GM12878 (cell line): ENCODE measurements at places on chromosomes 4 and X. TPM values are rescaled to one million over a fixed set of nuclear protein-coding genes. Genes with fewer than 3 reads are reported as not detected.

The STS gene
- total RNA-seq: 5.3 and 6.1 TPM in 2 replicates

- DNase-seq: no peak
- no peaks in the 10 kb centered on the region for H3K4me1 ChIP-seq
- no peak overlapping the region for H3K27ac ChIP-seq
- H3K36me3 ChIP-seq: no peaks in the 10 kb centered on the region
- H3K27me3 ChIP-seq: no peaks in the 10 kb centered on the region
Observed at GRCh38 chr4:97548943-97549583, 594.2 kb downstream of the STPG2 start.

DNA sequence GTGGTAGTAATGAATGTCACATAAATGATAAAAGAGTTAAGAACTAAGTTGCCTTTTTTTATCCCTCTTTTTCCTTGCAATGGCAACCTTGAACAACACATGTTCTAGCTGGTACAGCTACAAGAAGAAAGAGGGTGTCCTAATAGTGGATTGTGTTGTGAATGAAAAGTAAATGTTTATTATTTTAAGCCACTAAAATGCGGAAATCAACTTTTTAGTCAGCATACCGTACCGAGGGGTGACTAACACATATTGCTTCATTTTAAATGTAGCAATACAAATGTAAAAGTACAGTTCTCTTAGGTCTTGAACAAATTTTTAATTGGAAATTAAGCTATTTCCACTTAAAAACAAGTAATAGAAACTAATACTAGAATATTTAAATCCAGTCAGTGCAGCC, 17.7 kb upstream of the AP1AR start:
- DNase-seq: no peak
- H3K27ac ChIP-seq: no peak overlapping the region
- no peak overlapping the region for H3K4me3 ChIP-seq
- no peaks in the 10 kb centered on the region for H3K27me3 ChIP-seq
- no peaks in the 10 kb centered on the region for H3K4me1 ChIP-seq

DNA sequence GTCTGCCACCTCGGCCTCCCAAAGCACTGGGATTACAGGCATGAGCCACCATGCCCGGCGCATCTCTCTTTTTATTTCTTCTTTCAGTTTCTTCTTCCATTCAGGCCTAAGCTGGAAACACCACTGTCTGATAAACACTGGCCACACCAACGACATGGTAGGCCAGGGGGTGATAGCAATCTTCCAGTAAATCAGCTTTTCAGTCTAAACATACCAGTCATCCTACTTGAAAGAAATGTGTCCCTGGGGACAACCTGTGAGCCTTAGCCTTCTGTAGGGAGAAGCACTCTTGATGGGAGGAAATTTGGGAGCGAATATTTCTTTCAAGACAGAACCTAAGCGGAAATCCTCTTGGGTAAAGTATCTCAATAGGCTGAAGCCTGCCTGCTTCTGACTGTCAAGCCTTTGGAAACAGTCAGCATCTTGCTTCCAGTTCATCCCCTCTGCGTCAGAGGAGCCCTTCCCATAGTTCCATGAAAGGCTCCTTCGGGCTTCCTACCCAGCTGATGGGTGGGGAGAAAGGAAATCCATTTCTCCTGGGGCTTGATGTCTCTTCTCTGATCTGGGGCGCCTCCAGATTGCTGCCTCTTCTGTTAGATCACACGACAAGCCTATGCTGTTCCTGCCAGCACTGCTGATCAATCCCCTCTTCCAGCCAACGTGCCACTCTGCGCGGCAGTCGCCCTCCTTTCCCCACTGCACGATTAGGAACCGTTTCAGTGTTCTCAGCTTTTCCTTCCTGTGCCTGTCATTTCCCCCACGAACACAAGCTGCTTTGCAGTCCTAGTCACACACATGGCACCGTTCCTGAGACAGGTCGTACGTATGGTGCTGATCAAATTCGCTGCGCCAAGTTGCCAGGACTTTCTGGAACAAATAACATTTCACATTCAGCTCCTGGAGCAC, 49.5 kb upstream of the CBR4 start:
- no peaks in the 10 kb centered on the region for H3K4me1 ChIP-seq
- DNase-seq: no peak
- H3K4me3 ChIP-seq: no peak overlapping the region
- H3K27me3 ChIP-seq: no peaks in the 10 kb centered on the region
- no peaks in the 10 kb centered on the region for H3K36me3 ChIP-seq

The RNF150 gene
- total RNA-seq: 0.03 TPM in 1 of 2 replicates, not detected in the other

The USP26 gene
- not detected in 2 replicates for total RNA-seq

The TMEM154 gene
- 41.4 and 42.3 TPM in 2 replicates for total RNA-seq

DNA sequence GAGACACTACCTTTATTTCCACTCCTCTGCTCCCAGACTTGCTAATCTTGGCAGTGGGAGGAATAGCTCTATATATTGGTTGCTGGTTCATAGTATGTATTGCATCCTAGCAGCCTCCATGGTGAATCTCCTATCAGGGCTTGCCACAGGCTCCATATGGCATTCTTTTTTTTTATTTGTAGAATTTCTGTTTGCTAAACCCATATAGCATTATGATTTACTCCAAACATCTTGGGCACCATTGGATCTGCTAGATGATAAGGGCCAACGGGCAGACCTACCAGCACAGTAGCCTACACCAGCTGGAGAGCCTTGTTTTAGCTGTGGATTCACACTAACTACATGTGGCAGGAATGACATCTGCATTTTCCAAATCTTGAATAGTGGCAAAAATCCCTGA, 6.9 kb downstream of the SMIM10 start:
- H3K27ac ChIP-seq: no peak overlapping the region
- no peak for DNase-seq
- H3K4me3 ChIP-seq: no peak overlapping the region
- no peaks in the 10 kb centered on the region for H3K4me1 ChIP-seq

GRCh38 chr4:24770032-24770584, 25.3 kb upstream of the SOD3 start:
- no peaks in the 10 kb centered on the region for H3K27me3 ChIP-seq
- H3K4me1 ChIP-seq: peaks cover 11% of the 10 kb centered on the region
- H3K36me3 ChIP-seq: no peaks in the 10 kb centered on the region
- DNase-seq: peak; percentile 39
- H3K27ac ChIP-seq: no peak overlapping the region
- no peak overlapping the region for H3K4me3 ChIP-seq

The BMX gene
- total RNA-seq: not detected in 2 replicates

- no peak overlapping the region for H3K27ac ChIP-seq
- no peaks in the 10 kb centered on the region for H3K36me3 ChIP-seq
- H3K4me1 ChIP-seq: no peaks in the 10 kb centered on the region
- no peak overlapping the region for H3K4me3 ChIP-seq
Observed at GRCh38 chr4:44983083-44983482, 256.7 kb upstream of the GNPDA2 start.

DNA sequence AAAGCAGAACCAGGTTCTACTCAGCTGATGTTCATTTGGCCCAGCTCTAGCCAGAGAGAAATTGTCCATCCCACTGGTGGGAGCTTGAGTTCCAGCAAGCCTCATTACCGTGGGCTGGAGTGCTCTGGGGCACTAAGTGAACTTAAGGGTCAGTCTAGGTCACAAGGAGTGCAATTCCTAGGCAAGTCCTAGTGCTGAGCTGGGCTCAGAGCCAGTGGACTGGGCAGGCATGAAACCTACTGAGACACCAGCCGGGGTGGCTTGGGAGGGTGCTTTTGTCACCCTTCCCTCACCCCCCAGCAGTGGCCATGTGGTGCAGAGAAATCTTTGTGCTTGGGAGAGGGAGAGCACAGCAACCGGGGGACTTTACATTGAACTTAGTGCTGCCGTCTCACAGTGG, 39.4 kb downstream of the GSX2 start:
- H3K27ac ChIP-seq: no peak overlapping the region
- H3K4me3 ChIP-seq: no peak overlapping the region
- H3K4me1 ChIP-seq: no peaks in the 10 kb centered on the region
- no peak for DNase-seq

The BTK gene
- 96.3 and 99.5 TPM in 2 replicates for total RNA-seq

The BBS7 gene
- total RNA-seq: 9.0 and 10.1 TPM in 2 replicates

The ABLIM2 gene
- 0.15 TPM in 1 of 2 replicates, not detected in the other for total RNA-seq

DNA sequence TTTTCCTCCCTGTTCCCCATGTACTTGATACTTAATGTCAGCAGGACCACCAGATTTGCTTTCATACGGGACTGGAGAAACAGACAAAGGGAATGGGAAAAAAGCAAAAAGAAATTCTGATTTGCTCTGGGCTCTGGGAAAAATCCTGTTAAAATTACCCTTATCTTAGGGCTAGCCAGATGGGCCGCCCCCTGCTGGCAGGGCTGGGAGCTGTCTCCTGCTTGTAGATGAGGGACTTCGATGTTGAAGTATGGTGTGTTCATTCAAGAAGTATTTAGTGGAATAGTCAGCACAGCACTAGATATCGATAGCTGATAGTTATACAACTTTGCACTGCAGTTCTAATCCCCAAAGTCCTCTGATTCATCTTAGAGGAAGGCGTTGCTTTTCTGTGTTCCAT, 45.8 kb downstream of the BCORL1 start:
- no peak for DNase-seq
- H3K4me3 ChIP-seq: no peak overlapping the region
- no peak overlapping the region for H3K27ac ChIP-seq
- no peaks in the 10 kb centered on the region for H3K27me3 ChIP-seq
- peaks cover 3% of the 10 kb centered on the region for H3K36me3 ChIP-seq

DNA sequence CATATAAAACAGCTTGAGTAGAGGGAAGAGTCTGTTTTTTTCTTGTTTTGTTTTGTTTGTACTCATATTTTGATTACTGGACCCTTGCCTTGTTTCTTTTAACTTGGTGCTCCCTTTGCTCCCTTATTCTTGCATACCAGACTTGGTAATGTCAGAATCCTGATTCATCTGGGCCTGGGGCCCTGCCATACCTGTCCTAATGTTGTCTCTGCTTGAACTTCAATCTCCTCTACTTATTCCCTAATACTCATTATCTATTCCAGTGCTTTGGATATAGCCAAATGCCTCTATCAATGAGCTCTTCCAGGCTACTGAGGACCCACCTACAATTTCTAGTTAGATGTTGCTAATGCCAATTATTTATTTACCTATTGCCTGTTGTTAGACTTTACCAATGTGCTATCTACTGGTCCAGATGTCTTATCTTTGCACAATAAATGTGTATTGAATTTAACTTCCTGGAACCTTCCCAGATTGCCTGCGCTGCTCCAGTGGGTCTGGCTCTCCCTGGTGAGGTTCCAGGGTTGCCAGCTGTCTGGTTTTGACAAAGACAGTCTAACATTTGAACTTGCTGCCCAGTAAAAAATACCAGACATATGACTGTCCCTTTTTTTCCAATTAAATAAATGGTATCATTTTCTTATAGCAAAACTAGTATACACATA, 64.4 kb upstream of the ACSL4 start:
- no peaks in the 10 kb centered on the region for H3K27me3 ChIP-seq
- no peak for DNase-seq
- no peaks in the 10 kb centered on the region for H3K4me1 ChIP-seq

The ART3 gene
- total RNA-seq: 0.13 TPM in 1 of 2 replicates, not detected in the other

GRCh38 chrX:49257074-49257790, 7.3 kb downstream of the FOXP3 start:
- H3K36me3 ChIP-seq: no peaks in the 10 kb centered on the region
- no peak for DNase-seq
- no peak overlapping the region for H3K4me3 ChIP-seq
- H3K4me1 ChIP-seq: no peaks in the 10 kb centered on the region
- H3K27me3 ChIP-seq: no peaks in the 10 kb centered on the region

DNA sequence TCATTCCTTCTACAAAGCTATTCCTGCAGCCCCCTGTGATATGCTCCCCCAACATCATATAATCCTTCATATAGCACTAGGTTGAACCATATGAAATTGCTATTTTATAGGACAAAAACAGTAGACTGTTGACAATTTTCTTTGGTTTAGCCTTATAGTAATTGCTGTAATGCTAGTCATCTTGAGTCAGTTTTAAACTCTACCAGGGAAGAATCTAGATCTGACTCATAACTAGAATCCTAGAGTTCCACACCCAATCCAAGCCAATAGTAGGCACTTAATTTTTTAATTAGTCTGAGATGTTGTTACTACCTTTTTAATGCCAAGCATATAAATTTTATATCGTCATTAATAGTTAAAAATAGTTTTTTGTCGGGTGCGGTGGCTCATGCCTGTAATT, 136.8 kb downstream of the CHRNA9 start:
- no peak overlapping the region for H3K4me3 ChIP-seq
- no peak overlapping the region for H3K27ac ChIP-seq
- no peak for DNase-seq
- H3K27me3 ChIP-seq: no peaks in the 10 kb centered on the region

The SH3RF1 gene
- total RNA-seq: 22.2 and 22.5 TPM in 2 replicates

DNA sequence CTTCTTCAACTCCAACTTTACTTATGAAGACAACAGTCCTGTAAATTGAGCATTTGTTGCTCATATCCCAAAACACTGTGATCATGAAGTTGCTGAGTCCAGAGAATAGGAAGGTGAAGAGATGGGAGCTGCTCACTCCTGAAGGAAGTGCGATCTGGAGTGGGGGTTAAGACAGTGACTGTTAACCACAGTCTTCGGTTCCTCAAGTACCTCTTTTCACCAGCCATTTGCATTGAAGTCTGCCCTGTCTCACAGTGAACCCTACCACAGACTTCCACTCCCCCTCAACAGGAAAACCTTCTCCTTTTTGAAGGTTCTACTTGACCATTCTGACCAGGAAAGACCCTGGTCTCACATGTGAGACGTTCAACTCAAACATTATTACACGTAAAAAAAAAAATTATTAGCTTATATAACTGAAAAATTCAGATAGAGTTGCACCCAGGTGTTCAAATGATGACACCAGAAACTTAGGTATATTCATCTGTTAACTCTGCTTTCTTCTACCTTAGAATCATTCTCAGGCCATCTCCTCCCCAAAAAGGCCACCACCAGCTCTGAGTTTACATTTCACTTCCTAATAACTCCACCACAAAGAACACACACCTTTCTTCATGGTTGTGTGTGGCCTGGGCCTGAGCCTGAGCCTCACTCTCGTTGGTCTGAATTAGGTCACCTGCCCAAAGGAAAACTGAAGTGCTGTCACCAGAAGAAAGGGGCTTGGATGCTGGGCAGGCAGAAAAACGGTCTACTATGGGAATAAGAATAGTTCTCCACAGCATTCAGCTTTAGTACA, 199.2 kb downstream of the DCTD start:
- no peaks in the 10 kb centered on the region for H3K36me3 ChIP-seq
- no peak overlapping the region for H3K27ac ChIP-seq
- H3K4me3 ChIP-seq: no peak overlapping the region
- no peak for DNase-seq

GRCh38 chr4:102469806-102470205, 31.4 kb upstream of the NFKB1 start:
- no peak for DNase-seq
- no peaks in the 10 kb centered on the region for H3K36me3 ChIP-seq
- no peaks in the 10 kb centered on the region for H3K4me1 ChIP-seq
- no peak overlapping the region for H3K4me3 ChIP-seq

DNA sequence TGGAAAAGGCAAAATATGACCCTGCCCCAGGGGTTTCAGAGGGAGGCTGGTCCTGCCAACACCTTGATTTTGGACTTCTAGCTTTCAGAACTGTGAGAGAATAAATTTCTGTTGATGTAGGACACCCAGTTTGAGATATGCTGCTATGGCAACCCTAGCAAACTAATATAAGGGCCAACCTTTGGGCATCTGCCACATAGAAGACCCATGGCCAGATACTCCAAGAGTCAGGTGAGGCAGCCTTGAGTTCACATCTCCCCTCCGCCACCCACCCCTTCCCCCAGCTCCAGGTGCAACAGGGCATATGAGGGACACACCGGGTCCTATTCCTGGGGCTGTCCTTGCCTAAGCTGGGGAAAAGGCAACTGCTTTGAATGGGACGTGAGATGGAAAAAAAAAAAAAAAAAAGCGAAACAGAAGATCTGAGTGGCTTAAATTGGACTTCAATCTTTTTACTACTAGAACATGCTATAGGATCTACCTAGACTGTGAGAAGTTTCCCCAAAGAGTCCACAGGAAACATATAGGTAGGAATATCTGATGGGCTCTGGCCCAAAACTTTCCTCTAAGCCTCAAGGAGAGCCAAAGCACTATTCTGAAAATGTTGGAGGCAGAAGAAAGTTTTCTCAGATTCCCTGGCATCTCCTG, 56.5 kb upstream of the PROM1 start:
- H3K27ac ChIP-seq: no peak overlapping the region
- H3K36me3 ChIP-seq: no peaks in the 10 kb centered on the region
- H3K27me3 ChIP-seq: no peaks in the 10 kb centered on the region; the same call in 1 of the 2 replicates
